Stimulated activated naive CD4-positive, alpha-beta T cell treated with Interleukin-2 at 50 U/mL for 16 hours (primary cell): ENCODE measurements at places on chromosomes 4 and X.

- no peak for DNase-seq
Observed at GRCh38 chr4:99987681-99988080, 37.6 kb upstream of the H2AZ1 start.

DNA sequence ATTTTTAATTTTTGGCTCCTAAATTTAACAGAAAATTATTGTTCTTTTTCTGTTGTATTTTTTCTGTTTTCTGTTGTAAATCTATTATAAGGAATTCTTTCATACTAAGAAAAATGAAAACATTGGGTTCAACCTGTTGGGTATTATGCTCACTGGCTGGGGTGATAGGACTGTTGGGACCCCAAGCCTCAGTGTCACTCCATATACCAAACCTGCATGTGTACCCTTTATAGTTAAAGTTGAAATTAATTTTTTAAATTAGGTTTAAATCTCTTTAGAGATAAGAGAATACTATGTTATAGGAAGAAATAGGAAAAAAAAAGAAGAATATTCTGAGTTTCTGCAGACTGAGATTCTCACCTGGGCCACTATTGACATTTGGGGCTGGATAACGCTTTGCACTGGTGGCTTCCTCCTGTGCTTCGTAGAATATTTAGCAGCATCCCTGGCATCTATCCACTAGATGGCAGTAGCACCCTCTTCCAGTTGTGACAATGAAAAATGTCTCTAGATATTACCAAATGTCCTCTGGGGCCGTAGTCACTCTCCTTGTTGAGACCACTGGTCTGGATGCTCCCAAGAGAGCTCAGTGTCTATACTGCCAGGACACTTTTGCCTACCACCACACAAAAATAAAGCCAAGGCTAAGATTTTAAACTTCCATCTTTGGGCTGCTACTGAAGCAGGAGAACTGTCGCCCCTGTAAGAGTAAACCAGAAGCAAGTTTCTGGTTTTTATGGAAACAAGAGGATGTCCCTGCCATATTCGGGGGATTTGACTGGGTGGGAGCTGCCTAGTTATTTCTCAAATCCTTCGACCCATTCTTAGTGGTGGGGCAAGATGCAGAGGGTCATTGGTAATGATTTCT, 22.4 kb upstream of the CLTRN start:
- peak; percentile 0 for DNase-seq

DNA sequence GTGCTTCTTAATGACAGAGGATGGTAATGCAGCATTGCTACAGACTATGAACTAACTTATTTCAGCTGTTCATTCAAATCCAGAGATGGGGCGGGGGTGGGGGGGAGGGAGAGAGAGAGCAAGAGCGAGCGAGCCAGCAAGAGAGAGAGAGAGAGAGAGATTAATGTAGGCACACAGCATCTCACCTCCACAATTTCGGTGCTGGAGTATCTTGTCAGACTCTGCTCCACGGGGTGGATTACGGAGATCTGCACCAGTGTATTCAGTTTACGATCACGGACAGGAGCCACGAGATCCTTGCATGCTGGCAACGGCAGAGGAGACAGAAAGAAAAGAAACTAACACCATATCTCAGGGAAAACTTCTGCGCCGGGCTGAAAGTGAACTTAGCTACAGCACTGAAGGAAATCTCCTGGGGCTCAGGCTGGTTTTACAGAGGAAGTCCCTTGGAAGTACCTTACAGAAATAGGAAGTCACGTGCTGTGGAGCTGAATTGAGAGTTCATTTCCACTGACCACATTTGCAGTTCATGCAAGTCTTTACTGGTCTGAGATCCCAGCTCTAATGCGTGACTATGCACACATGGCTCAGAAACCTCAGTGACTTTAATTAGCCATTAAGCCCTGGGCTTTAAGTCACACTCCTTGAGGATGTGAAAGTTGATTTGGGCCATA, 440.9 kb downstream of the INPP4B start:
- peak; percentile 74 for DNase-seq

DNA sequence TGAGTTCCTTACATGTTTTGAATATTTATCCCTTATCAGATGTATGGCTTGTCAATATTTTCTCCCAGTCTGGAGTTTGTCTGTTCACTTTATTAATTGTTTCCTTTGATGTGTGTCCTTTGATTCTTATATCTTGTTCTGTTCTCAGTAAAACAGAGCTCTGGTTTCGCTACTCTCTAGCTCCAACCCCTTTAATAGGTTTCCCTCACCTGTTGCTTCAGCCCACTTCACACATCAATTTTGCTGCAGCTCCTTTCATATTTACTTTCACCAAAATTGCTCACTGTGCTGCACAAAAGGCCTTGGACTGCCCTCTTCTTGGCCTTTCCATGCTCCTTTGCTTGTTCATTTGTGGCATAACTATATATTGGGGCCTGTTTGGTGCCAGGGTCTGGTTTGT, 85.1 kb downstream of the CFAP299 start:
- DNase-seq = no peak

GRCh38 chr4:183072176-183072575, 26.9 kb upstream of the WWC2 start:
- DNase-seq = no peak

DNA sequence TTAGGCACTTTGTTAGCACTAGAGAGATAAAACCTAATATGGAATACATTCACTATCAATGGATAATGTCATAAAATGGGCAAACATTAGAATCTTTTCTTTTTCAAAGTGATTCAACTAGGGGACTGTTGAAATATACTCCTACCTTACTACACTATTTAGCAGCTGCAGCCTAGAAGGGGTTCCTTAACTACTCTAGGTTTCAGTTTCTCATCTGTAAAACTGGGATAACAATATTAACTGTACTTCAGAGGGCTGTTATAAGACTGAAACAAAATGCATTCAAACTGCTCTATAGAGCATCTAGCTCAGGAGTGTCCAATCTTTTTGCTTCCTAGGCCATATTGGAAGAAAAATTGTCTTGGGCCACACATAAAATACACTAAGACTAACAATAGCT, 147.4 kb downstream of the CDS1 start:
- DNase-seq = no peak

DNA sequence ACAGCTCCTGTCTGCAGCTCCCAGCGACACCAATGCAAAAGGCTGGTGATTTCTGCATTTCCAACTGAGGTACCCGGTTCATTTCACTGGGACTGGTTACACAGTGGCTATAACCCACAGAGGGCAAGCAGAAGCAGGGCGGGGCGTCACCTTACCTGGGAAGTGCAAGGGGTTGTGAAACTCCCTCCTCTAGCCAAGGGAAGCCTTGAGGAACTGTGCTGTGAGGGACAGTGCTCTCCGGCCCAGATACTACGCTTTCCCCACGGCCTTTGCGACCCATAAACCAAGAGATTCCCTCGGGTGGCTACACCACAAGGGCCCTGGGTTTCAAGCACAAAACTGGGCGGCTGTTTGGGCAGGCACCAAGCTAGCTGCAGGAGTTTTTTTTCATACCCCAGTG, 218.9 kb downstream of the PPP3CA start:
- DNase-seq = no peak

GRCh38 chrX:11739776-11740175, 18.3 kb upstream of the MSL3 start:
- DNase-seq = no peak

- peak; percentile 56 for DNase-seq
Observed at GRCh38 chrX:107825698-107826237, at the start of gene MID2. Gene MID2 (plus strand): TSS chrX:107825866. CDS start chrX:107826427, 561 bp downstream.

DNA sequence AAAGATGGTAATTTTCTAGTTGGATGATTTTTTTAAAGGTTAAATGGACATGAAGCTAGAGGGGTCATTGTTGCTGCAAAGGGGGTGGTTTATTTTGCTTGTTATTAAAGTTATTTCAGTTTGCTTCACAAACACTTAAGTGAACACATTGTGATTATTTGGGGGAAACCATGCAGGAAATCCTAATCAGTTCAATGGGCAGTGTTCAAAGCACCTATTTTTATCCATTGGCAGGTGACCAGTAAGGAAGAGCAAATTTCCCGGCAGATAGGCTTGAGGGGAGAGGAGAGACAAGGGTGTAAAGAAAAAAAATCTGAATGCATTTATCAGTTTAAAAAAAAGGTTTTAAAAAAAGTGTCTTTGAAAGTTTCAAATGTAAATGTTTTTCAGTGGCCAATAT, 17.6 kb downstream of the GPR174 start:
- no peak for DNase-seq

DNA sequence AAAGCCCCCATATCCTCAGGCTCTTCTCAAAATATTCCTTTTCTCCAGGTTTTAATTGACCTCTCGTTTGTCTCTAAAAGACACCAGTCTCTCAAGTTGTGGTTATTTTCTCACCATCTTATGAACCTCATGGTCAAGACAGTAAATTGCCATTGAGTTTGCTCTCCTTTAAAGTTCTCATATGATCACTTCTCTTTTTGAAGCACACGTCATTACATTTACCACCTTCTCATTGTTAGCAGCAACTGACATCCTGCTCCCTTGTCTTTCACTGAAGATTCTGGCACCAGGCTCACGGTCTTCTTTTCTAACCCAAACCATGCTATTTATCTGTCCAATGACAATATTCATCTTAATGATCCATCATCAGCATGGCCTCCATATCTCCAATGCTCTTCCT, 324.2 kb downstream of the TMA16 start:
- DNase-seq = no peak

- no peak for DNase-seq
Observed at GRCh38 chr4:21184788-21185187, 484.5 kb downstream of the PACRGL start.

GRCh38 chr4:183081116-183081469, 18.0 kb upstream of the WWC2 start:
- no peak for DNase-seq

- DNase-seq = no peak
Observed at GRCh38 chrX:4382273-4382672, 668.8 kb upstream of the PRKX start.

GRCh38 chrX:6067600-6067999, 161.1 kb downstream of the NLGN4X start:
- no peak for DNase-seq

DNA sequence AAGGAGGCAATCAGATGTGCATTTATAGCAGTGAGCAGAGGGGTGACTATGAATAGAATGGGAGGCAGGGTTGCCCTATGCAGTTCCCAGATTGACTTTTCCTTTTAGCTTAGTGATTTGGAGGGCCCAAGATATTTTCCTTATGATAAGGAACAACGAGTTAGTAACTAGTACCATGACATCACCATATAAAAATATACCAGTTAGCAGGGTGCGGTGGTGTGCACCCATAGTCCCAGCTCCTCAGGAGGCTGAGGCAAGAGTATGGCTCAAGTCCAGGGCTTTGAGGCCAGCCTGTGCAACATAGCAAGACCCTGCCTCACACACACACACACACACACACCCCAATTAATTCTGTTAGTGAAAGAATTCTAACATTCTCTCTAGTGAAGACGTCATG, 53.0 kb downstream of the IL13RA2 start:
- DNase-seq = no peak
